Kidney tubule cell (primary cell): ENCODE measurements at places on chromosomes 2 and 18.

DNA sequence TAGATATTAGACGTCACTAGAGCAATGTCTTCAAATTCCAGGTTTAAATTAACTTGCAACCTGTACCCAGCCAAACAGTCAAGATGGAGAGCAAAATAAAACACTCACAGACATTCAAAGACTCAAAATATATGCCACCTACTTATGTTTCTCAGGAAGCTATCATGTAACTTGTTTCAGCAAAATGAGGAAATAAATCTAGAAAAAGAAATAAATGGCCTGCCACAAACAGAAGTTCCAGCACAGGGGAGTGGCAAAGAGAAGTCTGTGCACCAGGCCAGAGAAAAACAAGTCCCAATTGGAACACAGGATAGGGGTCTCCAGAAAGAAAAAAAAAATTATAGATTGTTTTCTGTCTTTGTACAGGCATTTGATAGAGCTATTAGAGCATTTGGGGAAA is 96.7 kb downstream of the LRP2 start:
- no peak for DNase-seq

- no peak for DNase-seq
Measured at GRCh38 chr2:60440079-60440766, 113.2 kb downstream of the BCL11A start.

- DNase-seq, result peak; percentile 24
Measured at GRCh38 chr2:74001781-74002504, 17.2 kb downstream of the TET3 start.

DNA sequence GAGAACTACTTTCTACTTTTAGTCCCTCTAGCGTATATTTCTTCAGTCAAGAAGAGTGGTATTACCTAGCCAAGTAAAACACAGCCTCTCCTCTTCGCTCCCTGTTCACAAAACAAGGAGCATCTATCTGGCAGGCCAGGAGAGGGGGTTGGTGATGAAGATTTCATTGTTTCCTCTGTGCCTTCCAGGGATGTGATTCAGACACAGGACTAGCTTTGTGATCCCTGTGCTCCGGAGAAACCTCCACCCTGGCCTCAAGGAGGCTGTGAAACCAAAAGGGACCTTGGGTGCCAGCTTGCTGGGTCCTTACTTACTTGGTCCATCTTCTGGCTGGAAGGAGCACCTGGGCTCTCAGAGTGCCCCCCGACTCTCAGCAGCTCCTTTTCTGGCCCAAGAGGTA is 5.7 kb downstream of the RHOB start:
- DNase-seq, result peak; percentile 75

DNA sequence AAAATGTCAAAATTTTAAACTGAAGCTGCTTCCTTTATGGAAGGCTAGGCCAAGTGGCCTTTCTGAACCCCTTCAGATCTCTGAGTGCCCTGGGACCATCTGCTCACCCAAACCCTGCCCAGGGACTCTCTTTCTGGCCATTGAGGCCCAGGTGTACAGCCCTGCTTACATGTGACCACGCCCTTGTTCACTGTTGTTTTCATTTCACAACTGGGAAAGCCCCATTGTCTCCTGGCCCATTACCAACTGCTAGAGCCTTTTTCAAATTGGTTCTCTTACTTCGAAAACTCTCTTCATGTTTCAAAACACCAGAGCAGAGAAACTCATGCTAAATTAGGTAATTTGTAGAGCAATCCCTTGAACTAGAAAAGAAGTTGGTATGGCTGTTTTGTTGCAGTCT is 219.5 kb upstream of the TANK start:
- DNase-seq, result no peak

DNA sequence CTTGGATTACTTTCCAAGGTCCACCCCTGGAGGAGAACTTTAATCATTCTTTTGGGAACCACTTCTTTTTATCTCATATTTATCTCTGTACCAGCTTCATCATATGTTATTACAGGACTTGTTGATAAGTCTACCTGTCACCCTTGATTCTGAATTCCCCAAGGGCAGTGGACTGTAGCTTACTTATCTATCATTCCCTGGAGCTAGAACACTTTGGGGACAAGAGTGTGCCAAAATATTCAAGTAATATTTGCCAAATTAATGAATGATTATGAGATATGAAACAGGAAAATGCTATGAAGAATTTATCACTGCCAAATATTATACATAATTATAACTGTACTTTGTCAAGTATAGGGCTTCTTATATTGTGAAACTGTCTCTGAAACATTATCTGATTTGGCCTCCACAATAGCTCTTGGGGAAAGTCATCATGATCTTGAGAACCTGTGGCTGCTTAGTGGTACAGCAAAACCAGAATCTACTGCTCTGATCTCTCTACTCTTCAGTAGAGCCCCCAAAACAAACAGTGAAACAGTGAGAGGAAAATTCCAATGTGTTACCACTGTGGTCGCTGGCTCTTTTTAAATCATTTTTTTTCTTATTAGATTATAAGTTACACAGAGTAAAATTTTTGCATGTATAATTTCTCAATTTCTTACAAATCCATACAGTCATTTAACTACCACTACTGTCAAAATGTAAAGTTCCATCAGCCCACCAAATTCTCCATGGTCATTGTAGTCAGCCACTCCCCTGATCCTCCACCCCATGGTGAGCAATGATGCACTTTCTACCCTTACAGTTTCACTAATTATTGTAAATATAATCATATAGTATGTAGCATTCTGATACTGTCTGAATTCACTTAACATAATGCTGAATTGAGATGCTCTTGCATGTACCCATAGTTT is 197.5 kb downstream of the PIEZO2 start:
- DNase-seq, result no peak

DNA sequence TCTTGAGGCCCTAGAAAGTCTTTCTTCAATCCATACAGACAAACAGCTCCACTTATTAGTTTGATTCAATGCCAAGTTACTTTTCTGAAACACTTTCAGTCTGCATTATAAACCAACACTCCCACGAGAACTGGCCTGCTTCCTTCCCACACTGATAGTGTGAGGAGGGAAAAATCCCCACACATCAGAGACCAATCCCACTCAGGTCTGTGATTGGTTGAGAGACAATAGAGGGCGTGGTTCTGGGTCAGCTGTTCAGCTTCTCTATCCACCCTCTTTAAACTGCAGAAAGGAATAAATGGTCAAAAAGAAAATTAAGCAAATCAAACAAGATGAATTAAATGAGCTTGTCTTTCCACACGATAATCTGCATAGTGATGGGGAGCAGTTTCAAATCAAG is 152.5 kb downstream of the NRP2 start:
- no peak for DNase-seq

DNA sequence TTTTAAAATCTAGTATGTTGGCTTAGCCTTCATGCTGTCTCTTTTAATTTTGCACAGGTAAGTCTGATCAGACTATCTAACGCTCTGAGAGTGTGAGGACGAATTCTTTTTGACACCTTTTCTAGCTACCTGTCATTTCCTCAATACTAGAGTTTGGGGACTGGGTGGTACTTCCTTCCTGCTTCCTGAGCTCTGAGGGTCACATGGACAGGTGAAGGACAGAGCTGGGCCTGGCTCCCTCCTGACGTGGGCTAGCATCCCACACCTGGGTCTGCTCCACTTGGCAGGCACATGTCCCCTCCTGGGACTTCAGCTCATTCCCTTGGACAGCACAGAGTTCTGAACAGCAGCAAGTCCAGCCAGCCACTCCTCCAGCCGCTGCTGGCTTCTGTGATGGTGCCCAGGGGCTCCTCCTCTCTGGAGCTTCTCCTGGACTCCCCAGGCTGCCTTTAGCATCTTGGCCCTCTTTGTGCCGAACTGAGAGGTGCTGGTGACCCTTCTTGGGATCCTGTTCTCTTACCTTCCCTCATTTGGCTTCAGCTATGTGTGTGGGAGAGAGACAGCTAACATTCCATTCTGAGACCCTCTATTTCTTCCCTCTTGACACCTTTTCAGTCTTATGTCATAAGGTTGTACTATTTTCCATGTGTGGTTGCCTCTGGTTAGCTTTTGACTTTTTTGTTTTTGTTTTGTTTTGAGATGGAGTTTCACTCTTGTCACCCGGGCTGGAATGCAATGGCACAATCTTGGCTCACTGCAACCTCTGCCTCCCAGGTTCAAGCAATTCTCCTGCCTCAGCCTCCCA is 106.9 kb downstream of the B3GNT2 start:
- no peak for DNase-seq

GRCh38 chr18:22826726-22827125 is 106.4 kb upstream of the RBBP8 start:
- DNase-seq, result peak; percentile 53

- no peak for DNase-seq
Measured at GRCh38 chr18:22988208-22988607, 55.1 kb downstream of the RBBP8 start.

GRCh38 chr2:145777914-145778313 is 1258.0 kb upstream of the ZEB2 start:
- DNase-seq, result peak; percentile 13

DNA sequence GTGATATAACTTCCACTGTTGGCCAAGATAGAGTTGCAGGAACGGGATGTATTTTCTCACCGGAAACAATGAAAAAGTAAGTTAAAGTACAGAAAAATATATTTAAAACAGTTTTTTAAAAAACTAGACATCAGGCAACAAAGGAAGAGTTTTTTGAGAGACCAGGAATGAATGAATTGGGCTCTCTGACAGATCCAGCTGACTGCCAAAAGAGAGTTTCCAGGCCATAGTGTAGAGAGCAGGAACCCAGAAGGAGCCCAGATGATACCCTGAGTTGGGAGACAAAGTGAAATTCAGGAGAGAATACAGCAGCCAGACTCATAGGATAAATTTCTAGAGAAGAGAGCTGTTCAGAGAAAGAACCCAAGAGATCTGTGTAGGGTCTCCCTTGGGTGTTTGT is 362.6 kb upstream of the SMIM21 start:
- DNase-seq, result no peak

- DNase-seq, result peak; percentile 7
Measured at GRCh38 chr2:217465100-217465499, 537.7 kb downstream of the TNS1 start.

DNA sequence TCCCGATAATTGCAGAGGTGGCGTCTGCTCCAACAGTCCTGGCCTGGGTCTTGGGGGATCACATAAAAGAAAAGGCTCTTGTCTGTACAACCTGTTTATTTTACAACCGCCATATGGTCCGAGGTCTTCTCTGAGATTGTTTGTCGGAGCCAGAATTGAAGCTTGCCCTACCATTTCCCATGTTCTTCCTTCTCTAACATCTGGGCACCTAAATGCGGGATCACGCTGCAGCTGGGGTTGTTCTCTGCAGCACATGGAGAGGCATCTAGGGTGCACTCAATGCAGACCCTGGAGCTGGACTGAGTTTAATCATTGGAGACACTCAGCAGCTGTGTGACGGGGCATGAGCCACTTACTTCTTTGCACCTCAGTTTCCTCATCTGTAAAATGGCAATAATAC is 107.7 kb downstream of the ACKR3 start:
- no peak for DNase-seq

DNA sequence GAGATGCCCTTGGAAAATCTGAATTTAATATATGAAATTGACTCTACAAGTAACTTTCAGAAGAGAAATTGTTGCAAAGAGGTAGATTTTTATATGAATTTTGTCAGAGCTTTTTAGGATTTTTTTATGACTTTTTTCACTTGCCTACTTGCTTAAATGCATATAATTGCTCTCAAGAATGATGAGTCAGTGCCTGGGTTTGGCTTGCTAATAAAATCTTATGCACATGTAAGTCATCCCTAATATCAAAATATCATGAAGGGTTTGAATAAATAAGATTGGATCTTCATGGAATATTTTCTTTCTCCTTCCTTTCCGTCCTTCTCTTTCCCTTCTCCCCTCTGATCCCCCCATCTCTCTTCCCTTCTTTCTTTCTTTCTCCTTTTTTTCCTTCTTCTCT is 354.1 kb downstream of the TXNL1 start:
- no peak for DNase-seq

- DNase-seq, result no peak
Measured at GRCh38 chr18:68017385-68017784, 500.9 kb upstream of the DSEL start.

DNA sequence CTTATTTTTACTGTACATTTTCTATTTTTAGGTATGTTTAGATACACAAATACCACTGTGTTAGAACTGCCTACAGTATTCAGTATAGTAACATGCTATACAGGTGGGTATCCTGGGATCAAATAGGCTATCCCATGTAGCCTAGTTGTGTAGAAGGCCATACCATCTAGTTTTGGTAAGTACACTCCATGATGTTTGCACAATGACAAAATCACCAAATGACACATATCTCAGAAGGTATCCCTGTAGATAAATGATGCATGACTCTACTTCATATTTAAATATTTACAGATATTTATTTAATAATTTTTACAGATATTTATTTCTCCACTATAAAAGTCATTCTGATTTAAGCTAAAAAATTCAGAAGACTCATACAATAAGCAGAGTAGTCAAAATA is 233.8 kb upstream of the OSR1 start:
- DNase-seq, result no peak

GRCh38 chr18:45127405-45127804 is 446.7 kb downstream of the SETBP1 start:
- no peak for DNase-seq

DNA sequence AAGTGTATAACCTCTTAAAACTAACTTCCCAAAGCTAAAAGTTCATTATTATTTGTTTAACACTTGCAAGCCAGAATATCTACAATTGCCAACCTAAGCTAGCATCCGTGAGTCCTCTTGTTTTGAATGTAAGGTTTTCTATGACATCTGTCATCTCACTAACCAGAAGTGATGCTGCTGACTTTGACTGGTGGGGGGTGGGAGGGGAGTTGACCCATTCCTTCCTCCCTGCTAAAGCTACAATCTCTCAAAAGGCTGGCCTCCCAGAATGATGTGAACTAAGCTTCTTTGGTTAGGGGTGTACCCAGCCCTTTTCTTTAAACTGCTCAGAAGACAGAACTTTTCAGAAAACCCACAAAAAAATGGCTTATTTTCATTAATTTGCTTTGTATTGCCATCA is 280.6 kb downstream of the ZEB2 start:
- no peak for DNase-seq

GRCh38 chr2:238698072-238698352 is 149.9 kb upstream of the TWIST2 start:
- DNase-seq, result no peak

- no peak for DNase-seq
Measured at GRCh38 chr2:112821682-112822081, 14.9 kb downstream of the IL1B start.

DNA sequence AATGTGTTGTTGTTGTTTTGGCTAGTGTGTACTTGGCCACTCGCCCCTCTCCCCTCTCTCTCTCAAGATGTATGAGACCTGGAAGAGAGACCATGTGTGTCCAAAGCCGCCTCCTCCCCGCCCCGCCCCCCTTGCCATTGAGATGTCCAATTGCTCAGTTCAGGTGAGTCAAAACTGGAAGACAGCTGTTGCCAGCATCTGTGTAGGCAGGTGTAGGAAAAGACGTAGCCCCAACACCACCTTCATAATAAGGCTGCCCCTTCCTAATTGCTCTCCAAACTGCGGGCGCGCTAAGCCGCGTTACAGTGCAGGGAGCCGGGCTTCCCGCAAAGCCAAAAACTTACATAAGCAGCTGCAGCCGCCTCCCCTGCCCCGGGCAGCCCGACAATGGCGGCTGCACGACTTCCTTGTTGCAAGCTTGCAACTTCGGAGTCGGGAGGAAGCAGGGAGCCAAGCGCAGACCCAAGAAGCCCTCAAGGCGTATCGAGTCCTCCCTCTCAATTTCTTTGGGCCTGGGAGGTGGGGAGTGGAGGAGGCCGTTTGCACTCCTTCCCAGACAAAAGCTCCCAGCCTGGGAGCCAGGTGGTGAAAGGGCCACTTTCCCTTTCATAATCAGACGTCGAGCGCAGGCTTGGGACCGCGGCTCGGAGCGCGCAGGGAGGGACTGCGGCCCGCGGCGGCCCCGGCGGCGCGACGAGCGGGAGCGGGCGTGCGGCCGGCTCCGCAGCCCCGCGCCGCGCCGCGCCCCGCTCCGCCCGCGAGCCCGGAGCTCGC is 882 bp downstream of the ZBTB14 start:
- no peak for DNase-seq
